ENCODE measurements at places on chromosomes 6 and 20.

DNA sequence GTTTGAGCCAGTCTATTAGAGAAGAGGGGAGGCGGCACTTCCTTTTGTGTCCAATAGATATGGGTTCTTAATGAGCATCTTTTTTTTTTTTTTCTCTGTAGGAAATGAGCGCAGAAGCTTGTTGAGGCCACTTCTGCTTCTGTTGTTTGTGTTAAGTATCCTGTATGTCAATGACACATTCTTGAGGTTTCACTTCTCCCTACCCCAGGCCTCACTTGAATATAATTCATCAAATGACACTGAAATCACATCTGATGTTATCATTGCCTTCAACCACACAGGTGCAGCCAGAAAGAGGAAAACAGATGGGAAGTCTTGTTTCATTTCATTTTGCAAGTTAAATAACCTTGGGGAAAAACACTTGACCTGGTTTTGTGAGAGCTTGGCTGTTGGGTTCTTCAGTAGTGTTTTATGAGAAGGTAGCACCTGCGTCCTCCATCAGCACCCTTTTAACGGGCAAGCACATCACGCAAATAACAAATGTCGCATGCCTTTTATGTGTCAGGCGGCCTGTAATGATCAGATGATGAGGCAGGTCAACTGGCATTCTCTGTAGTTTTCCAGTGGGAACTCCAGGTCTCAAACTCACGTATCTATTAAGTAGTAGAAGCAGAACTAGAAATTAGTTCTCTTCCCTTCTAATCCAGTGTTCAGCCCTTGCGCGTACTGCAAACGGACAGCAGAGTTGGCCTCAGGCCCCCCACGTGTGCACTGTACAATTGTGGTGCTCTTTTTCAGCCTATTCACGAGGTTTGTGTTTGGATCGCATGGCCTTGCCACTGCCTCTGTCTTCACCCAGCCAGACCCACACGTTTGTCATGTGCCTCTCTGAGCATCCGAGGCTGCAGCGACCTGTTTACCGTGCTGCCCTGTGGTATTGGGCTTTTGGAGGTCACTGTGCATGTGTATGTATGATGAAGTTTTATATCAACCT, 23.5 kb downstream of the PLEKHG1 start:
- DNase-seq, result no peak

DNA sequence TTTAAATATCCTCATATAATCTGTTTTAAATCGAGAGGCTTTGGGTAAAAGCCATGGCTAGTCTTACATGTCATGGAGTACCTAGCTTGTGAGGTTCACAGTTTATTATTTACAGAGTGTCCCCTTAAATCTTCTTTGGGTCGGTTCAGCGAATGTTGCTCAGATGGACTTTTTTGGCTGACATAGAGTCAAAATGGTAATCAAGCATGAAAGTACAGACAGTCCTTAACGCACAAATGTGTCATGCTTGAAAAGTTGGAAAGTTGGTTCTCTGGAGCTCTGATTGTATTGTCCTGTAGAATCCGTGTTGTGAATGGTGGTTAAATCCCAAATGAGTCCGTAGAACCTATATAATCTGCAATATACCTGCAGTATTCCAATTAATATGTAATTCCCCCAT, 22.0 kb downstream of the PTPN1 start:
- DNase-seq, result no peak

DNA sequence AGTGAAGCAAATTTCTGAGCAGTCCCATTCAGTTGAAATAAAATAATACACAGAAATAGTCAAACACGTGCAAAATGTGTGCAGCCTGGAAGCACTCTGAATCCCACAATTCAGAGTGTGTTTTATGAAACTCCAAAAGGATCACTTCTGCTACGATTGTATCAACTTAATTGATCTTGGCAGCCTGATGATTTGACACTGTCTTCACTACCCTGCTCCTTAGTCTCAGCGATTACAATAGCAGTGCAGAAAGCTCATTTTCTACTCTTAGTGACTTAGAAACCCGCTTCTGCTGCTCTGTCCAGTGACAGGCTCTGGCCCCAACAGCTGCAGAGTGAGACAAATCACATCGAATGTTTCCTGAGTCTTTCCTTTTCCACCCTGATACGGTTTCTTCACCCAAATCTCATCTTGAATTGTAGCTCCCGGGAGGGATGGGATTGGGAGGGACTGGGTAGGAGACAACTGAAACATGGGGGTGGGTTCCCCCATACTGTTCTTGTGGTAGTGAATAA, 16.2 kb upstream of the EMILIN3 start:
- no peak for DNase-seq

DNA sequence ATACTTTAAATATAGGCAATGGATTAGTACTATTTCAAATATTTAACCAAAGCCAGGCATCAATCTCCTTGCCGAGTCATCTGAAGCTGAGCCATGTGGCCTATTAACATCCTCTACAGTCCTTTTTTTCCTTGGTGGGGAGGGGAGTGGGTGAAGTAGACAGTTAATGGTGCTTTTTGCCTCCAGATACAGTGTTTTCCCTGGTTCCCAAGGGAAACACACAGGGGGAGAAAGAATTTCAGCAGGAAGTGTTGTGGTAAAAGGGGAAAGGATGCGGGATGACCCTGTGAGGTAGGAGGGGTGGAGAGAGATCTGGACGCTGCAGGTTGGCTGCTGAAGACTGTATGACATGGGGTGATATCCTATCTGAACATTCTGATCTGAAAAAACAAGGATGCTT, 9.6 kb downstream of the CLDN20 start:
- DNase-seq, result peak; percentile 27

- no peak for DNase-seq
These were observed 206.5 kb upstream of the ZNF184 start for GRCh38 chr6:27679308-27679963.

- DNase-seq, result no peak
These were observed 100.3 kb upstream of the MYL9 start for GRCh38 chr20:36441027-36441414.

DNA sequence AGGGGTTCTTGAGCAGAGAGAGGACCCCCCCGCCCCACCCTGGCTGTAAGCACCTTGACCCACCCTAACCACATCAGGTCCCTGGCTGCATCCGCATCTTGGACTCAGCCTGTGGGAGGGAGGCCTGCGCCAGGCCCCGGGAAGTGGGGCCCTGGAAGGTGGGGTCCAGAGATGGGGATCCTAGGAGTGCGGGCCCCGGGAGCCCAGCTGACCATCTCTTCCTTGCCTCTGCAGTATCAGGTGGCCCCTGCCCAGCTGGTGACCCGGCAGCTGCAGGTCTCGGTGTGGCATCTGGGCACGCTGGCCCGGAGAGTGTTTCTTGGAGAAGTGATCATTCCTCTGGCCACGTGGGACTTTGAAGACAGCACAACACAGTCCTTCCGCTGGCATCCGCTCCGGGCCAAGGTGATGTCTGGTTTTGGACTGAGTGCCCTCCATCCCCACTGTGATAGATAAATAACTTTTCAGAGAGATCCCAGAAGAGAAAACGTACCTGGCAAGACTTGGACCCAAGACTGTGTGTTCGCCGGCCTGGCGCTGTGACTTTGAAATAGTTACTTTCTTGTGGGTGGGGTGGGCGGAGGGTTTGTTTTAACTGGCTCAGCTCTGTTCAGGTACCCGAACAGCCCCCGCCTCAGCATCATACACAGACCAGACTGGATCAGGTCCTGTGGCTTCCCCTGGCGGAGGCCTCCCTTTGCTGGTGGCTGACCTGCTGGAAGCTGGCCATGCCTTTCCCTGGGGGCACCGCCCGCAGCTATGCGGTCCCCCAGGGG, 62.0 kb downstream of the EZR start:
- no peak for DNase-seq

- no peak for DNase-seq
These were observed 42.1 kb downstream of the PPP1R3G start for GRCh38 chr6:5127106-5127687.

Measured in K562 (cell line).